Spleen (tissue), 13 donors: ENCODE measurements at places on chromosomes 12 and 14.

- no peak for DNase-seq
These were observed 277.5 kb upstream of the NPAS3 start for GRCh38 chr14:32661216-32661615.

DNA sequence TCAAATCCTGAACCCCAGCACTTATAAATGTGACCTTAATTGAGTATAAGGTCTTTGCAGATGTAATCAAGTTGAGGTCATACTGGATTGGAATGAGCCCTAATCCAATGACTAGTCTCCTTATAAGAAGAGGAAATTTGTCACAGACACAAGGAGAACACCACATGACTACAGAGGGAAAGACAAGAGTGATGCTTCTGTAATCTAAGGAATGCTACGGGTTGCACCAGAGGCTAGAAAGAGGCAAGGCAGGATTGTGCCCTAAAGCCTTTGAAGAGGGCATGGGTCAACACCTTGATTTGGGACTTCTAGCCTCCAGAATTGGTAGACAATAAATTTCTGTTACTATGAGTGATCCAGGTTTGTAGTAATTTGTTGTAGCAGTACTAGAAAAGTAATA lies 135.0 kb downstream of the FOXG1 start:
- DNase-seq: no peak

DNA sequence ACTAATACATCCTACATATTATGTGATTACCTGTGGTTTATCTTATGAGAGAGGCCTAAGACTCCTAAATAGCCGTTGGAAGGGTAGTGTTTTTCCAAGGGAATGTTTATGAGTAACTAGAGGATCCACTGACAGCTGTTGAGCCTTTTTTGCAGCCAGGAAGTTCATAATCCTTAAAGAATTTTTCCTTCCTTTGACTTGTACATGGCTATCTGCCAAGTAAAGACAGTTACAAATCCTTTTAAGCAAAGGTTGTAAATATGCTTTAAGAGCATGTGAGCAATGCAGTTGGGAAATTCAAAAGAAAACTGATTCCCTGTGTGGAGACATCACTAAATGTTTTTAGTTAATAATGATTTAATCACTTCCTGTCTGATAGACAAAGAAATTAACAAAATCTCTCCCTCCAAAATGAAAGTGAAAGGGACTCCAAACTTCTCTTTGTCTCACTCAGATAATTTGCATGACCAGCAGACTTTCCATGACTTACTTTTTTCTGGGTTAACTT lies 333.8 kb downstream of the PDZRN4 start:
- no peak for DNase-seq

DNA sequence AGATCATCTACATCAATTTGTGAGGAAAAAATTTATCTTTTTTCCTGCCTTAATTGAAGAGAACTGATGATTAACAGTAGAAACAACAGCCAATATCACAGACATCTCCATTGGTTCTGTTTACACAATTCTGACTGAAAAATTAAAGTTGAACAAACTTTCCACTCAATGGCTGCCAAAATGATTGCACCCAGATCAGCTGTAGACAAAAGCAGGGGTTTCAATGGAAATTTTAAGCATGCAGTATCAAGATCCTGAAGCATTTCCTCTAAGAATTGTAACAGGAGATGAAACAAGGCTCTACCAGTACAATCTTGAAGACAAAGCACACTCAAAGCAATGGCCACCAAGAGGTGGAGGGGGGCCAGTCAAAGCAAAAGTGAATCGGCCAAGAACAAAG lies 231.6 kb upstream of the KRR1 start:
- DNase-seq: no peak

DNA sequence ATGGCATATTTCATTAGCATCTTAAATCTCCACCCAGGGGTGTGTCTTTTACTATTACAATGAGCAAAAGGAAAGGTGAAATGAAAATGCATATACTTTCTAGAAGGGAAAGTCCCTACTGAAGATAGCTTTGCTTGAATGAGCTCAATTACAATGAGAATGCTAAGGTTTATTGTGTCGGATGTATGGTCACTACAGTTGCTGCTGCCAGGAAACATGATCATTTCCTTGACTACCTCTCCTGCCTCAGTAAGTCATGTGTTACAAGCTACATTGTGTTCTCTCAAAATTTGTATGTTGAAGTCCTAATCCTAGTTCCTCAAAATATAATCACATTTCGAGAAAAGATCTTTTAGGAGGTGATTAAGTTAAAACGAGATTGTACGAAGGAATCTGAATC lies 322.2 kb downstream of the MDGA2 start:
- DNase-seq: no peak

- DNase-seq: no peak
These were observed 7.1 kb downstream of the MIA2 start for GRCh38 chr14:39240769-39241168.

GRCh38 chr12:102302553-102302952 lies 104.9 kb upstream of the PMCH start:
- no peak for DNase-seq

- DNase-seq: no peak
These were observed 52.6 kb downstream of the IFT81 start for GRCh38 chr12:110176745-110177144.

GRCh38 chr14:79134361-79134760 lies 964.2 kb downstream of the NRXN3 start:
- no peak for DNase-seq

- no peak for DNase-seq
These were observed 5.0 kb upstream of the NFKBIA start for GRCh38 chr14:35409595-35409994.

- DNase-seq: no peak
These were observed 285.2 kb upstream of the SYT10 start for GRCh38 chr12:33724867-33725266.

DNA sequence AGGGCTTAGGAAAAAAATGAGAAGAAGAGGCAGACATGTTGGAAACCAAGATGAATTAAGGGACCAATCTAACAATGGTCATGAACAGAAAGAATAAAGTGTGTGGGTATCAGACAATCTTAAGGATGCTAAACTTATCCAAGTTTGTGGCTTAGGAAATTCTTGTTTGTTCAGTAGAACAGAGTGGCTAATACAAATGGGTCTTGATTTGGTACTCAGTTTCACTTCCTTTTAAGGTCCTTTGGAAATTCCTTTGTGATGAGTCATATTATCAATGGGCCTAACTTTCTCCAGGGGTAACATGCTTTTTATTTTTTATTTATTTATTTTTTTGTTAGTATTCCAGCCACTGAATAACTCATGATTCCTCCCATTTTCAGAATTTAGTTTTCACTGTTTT lies 1154.7 kb upstream of the FLRT2 start:
- no peak for DNase-seq

DNA sequence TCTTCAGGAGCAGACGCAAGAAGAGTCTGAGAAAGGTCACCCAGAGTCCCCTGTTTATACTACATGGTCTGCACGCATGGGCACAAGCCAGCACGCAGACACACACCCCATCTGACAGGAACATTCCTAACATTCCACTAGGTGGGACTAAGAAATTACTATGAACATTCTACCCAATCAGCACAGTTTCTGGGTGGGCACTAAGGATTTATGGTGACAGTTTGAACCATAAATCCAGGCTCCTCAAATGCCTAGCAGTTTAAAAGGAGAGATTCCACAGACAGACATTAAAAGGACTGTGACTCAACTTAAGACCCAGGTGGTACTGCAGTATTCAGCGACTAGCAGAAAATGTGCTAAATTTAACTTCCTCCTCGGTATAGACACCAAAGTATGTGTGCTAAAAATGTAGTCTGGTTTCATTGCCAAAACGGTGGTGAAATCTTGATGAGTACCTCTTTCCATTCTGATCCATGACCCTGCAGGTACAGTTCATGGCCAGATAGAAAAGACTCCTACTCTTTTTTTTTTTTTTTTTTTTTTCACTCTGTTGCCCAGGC lies 16.2 kb downstream of the ABHD4 start:
- DNase-seq: no peak

- no peak for DNase-seq
These were observed 728.7 kb downstream of the GALC start for GRCh38 chr14:87264272-87264785.

DNA sequence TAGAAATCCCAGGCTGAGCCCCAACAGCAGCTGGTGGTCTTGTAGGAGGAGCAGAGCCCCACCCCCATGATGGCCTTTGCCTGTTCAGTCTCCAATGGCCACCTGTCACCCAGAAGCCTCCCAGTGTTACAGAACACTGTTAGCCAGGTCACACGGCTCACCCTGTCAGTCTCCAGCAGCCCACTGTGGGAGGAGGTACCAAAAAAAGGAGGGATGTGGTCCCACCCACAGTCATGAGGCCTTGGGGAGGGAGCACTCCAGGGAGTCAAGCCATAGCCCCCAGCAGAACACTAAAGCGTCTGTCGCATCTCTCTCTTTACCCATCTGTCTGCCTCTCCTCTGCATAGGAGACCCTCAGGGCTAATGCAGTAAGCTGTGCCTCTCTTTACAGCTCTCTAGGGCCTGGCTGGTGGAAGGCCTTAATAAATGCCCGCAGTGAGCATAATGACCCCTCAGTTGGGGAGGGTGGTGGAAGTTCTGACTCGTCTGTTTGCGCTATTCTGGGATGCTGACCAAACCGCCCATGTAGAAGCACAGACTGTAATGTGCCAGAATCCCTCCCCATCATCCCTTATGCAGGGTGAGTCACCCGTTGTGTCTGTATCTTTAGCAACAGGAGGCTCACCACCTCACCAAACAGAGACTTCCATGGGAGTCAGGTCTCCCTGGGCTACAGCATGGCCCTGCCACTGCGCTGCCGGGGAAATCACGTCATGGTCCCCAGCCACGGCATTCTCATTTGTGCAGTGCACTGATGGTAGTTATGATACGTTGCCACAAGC lies 14.6 kb downstream of the C14orf132 start:
- peak; percentile 13 for DNase-seq

- no peak for DNase-seq
These were observed 47.2 kb downstream of the MYF5 start for GRCh38 chr12:80763874-80764273.

DNA sequence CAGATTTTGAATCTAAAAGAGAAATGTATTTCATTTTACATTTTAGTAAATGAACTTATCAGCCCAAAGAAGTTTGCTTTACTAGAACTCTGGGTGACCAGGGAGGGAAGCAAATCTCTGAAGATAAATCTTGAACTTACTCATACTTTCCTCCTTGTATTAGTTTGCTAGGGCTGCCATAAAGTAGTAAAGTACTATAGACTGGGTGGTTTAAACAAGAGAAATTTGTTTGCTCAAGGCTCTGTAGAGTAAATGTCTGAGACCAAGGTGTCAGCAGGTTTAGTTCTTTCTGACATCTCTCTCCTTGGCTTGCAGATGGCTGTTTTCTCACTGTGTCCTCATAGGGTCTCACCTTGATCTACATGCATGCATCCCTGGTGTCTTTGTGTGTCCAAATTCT lies 926.0 kb downstream of the DIO2 start:
- no peak for DNase-seq

DNA sequence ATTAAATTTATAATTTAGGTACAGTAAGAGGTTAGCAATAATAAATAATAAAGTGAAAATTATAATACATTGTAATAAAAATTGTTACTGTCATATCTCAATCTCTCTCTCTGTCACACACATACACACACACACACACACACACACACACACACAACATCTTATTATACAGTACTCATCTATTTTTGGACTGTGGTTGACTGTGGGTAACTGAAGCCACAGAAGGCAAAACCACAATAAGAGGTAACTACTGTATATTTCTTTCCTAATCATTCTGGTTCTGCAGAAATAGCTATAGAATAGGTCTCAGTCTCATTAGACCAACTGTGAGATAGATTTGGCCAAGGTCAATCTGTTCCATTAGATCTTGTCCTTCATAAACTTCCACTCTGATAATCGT lies 33.1 kb upstream of the PTPRO start:
- DNase-seq: no peak

DNA sequence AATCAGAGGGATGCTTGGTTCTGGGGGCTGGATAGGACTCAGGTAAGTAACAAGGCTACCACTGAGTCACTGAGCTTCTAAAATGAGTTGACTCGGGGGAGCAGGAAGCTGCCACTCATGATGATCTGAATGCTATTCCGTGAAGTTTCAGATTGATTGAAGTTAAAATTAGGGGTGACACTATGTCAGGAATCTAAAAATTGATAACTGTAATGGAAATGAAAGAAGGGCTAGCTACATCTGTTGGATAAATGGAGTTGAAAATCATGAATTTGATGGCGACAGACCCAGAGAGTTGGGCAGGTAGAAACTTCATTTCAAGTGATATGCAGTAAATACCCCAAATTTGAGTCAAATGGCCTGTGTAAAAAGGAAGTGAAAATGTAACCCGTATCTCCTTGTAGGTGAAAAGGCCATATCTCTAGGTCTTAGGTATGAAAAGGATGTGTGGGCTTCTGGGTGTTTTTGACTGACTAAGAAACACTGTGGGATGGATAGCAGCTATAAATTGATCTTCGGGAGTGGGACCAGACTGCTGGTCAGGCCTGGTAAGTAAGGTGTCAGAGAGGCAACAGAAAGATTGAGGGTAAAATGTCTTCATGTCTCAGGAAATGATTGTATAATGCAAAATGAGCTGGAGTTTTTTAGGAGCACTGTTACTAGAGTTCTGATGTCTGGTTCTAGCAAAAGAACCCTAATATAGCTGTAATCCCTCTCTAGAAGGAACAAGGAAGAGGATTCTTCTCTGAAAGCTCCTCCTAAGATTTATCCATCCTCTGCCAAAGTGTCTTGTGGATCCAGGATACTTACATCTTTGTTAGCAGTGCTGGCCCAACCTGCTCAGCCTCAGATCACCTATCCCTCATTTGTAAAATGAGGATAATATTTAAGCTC lies 57.3 kb downstream of the DAD1 start:
- DNase-seq: no peak

DNA sequence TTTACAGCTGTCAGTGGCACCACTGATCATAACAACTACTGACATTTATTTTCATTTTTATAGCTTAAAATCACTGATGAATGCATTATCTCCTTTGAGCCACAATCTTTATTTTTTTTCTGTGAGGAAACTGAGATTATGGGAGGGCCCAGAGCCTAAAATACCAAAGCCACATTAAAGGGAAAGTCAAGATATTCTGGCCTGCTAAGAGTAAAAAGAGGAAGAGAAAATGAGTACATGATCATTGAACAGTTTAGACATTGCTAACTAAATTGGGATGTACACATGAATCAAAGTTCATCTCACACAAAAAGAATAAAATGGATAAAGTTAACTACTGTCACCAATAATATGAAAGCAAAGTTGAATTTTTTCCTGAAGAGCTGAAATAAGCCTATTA lies 170.5 kb upstream of the GARIN2 start:
- no peak for DNase-seq
